Right lobe of liver (tissue), 6 donors: ENCODE measurements at places on chromosomes 1 and 21. TPM values are rescaled to one million over a fixed set of nuclear protein-coding genes. Genes with fewer than 3 reads are reported as not detected.

PLA2G2D gene
- total RNA-seq = not detected

C1orf53 gene
- total RNA-seq = 7.1 TPM

OPTC gene
- total RNA-seq = not detected

LRRC38 gene
- not detected for total RNA-seq

ITLN2 gene
- 0.32 TPM for total RNA-seq

UBXN10 gene
- total RNA-seq = 0.35 TPM

CATSPERE gene
- 0.40 TPM for total RNA-seq

NPHP4 gene
- total RNA-seq = 6.0 TPM

ZNF683 gene
- total RNA-seq = not detected
